ENCODE measurements at places on chromosomes 2 and 18.

GRCh38 chr2:19574778-19575260 lies 216.4 kb upstream of the OSR1 start:
- DNase-seq = peak; percentile 46

GRCh38 chr2:200247494-200247893 lies 59.0 kb upstream of the SPATS2L start:
- no peak for DNase-seq

- no peak for DNase-seq
These were observed 1611.5 kb upstream of the TMEFF2 start for GRCh38 chr2:193806088-193806774.

GRCh38 chr2:1313240-1313924 lies 99.9 kb upstream of the TPO start:
- DNase-seq = no peak

GRCh38 chr18:55013685-55014084 lies 54.4 kb upstream of the CCDC68 start:
- no peak for DNase-seq

DNA sequence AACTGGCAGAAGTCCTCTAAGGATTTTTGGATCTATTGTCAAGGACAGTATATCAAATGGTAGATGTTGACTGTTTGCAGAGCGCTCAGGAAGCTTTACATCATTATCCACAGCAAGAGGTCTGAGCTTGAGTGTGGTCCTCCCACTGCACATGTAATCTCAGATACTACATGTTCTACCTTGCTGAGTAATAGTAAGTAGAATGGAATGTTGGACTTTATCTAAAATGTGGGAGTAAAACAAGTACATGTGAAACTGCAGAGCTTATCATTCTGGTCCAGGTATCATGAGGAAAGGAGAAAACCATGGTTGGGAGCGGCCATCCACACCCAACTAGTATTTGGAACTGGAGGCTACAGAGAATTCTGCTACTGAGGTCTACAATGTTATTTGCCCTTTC lies 19.3 kb upstream of the CD28 start:
- no peak for DNase-seq

DNA sequence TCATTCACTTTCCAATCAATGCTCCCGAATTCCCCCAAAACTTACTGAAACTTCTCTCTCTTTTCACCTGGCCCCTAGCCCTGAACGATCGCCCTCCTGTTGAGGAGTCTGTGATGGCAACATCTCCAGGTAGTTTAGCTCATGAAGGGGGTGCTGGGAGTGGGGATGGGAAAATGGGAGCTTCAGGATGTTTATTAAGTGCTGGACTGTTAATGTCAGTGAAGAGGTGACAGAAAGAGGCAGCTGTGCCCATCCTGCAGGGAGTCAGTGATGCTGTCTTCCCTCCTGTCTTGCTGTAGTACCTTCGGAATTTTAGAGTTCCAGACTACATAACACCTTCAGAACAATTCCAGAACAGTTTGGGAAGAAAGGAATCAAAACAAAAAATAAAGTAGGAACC lies 308.8 kb downstream of the ALK start:
- DNase-seq = no peak

DNA sequence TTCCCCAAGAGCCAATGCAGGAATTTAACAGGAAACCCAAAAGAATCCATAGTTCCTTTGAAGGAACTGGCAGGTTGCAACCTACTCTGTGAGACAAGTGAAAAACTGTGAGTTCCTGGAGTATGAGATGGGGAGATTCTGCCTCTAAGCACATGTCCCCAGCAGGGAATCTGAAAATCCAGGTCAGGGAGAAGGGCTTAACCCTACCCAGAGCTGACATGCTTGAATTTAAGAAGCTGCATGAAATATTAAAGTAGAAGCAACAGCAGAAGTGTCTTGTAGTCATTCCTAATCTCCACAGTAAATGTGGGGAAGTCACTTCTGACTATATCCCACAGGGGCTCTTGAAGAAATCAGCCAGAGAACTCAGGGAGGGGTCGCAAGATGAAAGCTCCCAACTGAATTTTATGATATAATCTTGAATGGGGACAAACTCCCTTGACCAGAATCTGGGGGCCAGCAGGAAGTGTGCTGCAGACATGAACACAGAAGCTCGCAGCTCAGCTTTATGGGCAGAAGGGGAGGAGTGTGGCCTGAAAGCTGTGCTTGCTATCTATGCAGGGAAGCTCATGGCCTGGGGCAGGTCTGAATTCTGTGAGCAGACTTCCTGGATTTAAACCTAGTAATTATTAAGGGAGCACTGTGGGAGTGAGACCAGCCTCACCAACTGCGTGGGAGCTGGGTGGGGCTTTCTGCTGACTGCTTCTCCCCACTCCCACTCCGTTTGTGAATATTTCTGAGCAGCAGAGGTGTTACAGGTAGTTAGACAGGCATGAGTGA lies 184.1 kb upstream of the KYNU start:
- no peak for DNase-seq

- no peak for DNase-seq
These were observed 10.1 kb upstream of the NARS1 start for GRCh38 chr18:57631697-57632096.

- no peak for DNase-seq
These were observed 1.7 kb upstream of the RPE start for GRCh38 chr2:210000464-210001324.

- no peak for DNase-seq
These were observed 28.3 kb upstream of the ICOS start for GRCh38 chr2:203908066-203908796.

- no peak for DNase-seq
These were observed 30.7 kb downstream of the KCNE4 start for GRCh38 chr2:223082706-223083105.
